ENCODE measurements at places on chromosomes 2 and 18.

DNA sequence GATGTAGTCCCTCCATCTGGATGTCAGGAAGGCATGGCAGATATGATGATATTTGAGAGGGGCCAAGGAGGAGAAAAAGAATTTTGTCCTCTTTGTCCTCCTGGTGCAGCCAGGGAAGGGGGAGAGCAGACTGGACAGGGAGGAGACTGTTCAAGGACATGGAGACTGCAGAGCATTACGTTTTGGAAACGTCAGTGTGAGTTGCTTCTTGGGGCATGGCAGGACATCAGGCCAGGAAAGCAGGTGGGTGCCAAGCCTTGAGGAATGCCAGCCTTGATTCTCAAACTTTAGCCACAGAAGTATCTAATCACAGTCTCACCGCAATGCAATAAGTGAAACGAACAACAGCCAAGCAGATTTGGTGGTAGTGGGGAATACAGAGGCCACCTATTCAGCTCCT, 66.2 kb downstream of the BMP10 start:
- DNase-seq, result no peak

GRCh38 chr2:237617587-237617982, 9.8 kb upstream of the LRRFIP1 start:
- DNase-seq, result peak; percentile 17

DNA sequence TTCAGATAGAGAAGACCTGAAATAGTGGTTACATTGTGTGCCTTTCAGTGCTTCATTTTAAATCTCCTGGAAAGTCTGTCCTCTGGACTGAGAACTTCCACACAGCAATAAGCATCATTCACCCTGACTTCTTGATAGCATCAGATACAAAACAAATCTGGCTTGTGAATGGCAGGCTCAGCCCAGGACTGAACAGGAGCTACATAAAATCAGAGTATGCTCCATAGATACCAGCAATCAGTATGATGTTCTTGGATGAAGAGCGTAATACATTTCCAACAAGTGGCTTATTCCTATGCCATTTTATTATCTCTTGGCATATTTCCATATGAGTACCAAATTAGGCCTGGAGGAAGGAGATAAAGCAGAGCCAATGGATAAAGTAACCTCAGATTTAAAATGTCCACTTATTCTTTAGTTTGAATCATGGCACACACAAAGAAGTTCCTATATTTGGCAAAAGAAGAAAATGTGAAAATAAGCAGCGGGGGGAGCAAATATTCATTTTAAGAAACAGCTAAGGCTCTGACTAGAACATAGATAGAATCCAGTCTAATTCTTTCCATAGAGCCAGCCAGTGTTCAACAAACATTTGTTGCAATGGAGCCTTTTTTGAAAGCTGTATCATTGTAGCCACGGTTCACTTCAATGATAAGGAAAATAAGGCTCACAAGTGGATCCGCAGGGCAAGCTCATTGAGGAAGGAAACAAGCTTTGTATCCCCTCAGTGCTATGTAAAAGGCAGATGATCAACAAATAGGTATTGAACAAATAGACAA, 230.8 kb upstream of the CHAC2 start:
- DNase-seq, result peak; percentile 64

DNA sequence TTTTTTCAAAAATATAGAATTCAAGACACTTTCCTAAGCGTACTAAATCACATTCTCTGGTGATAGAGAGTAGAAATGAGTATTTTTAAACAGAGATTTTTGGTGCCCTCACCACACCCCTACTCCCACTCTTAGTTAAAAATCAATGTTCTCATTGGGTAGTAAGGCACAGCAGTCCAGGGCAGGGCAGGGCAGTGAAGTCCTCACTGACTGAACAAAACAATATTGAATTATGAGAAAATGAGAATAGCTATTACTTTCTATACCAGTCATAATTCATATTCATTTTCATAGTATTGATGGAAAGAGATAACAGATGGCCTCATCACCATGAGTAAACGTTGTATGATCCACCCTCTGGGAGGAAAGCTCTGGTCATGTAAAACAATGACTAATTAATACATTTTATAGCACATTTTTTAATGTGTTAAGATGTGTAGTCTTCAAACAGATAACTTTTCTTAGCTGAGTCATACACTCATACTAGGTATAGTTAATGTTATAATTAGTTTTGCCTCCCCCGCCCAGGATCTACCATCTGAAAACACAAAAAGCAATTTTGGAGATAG, 686.1 kb downstream of the KCNJ3 start:
- DNase-seq, result no peak

GRCh38 chr2:214837466-214837865, 28.0 kb upstream of the BARD1 start:
- DNase-seq, result no peak

Measured in NCI-H1092 treated with DMSO at 0.1 percent for 48 hours (cell line).